MM.1S (cell line): ENCODE measurements at places on chromosomes 2 and 18.

- DNase-seq = no peak
Observed at GRCh38 chr18:44246001-44246400, 434.7 kb upstream of the SETBP1 start.

DNA sequence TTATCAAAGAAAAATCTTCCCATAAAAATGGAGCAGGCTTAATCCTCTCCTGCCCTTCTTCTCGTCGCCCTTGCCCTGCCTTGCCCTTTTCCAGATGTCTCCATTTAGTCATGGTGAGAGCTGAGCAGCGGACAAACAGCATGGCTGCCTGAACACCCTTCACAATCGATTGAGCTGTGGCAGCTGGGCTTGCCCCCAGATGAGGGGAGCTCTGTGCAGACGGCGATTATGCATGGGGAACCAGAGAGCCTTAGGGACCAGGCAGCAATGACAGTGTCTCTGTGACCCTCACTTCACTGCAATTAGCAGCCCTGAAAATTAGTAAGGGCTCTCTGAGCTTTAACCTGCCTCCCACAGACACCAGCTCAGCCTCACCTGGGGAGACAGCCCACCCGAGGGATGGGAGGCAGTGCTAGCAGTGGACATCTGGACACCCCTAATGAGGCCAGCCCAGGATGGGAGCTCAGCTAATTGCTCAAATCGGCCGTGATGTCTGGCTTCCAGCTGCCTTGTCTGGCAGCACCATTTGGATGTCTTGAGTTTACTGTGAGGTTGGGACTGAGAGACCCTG, 365.7 kb downstream of the TNS1 start:
- no peak for DNase-seq

DNA sequence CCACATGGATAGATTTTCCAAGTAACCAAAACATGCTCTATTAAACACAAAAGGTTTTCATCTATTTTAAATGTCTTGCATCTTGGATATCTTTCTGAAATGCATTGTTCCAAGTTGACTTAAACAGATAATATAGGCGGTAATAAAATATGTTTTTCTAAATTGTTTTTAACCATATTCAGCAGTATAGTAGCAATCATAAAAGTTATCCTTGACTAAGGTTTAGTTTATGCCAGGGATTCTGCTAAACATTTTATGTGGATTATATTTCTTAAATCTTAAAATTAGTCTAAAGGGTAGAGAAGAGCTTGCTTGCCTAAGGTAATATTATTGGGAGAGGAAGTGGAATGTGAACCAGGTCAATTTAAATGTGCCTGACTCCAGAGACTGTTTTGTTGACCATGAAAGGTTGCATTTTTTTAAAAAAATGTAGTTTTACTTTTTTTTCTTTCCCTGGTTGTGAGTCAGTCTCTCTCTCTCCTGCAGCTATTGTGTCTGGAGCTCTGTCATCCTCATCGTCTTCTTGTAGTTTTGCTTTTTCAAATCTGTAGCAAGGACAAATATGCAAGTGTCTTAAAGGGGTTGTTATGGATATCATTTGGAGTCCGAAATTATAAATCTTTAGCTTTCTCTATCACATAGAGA, 309.1 kb upstream of the COL3A1 start:
- DNase-seq = no peak

DNA sequence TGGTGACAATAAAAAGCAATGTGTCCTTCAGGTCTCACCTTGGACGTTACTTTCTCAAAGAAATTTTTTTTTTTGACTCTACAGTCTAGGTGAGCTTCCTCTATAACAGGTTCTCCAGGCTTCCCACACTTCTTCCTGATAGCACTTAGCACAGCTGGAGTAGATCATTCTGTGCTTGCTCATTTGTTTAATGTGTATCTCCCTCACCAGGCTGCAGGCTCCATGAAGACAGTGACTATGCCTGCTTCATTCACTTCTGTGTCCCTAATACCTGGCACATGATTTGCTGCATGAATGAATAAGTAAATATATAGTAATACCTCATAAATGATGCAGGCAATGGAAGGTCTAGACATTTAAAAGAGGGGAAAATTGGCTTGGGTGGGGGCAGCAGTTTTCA, 109.9 kb upstream of the CD302 start:
- DNase-seq = no peak

GRCh38 chr2:39772086-39772811, 6.8 kb downstream of the THUMPD2 start:
- DNase-seq = no peak

- DNase-seq = no peak
Observed at GRCh38 chr2:236704887-236705286, 135.3 kb downstream of the ACKR3 start.

DNA sequence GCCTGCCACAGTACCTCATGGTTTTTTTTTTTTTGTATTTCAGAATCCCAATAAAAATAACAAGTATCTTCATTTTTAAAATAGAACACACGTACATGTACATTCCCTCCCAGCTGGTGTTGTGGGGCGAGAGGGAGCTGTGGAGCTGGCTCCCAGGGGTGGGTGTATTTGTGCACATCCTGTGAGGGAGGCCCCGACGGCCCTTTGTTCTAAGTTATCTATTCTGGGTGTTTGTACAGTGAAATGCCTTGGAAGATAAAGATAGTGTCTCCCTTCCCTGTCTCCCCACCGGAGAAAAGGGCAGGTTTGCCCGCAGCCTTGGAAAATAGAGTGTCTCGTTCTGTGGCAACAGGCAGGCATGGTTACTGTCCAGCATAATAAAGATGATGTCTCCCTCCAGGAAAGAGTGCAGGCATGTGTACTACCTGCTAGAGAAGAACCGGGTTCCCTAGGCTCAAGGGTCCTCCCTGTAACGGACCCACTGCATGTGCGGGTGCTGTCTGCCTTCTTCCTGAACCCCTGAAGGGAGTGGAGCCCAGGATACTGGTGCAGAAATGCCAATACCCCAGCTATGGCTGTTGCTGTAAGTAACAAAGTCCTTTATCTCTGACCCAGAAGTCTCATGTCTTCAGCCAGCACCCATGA, 12.1 kb upstream of the ALLC start:
- no peak for DNase-seq

DNA sequence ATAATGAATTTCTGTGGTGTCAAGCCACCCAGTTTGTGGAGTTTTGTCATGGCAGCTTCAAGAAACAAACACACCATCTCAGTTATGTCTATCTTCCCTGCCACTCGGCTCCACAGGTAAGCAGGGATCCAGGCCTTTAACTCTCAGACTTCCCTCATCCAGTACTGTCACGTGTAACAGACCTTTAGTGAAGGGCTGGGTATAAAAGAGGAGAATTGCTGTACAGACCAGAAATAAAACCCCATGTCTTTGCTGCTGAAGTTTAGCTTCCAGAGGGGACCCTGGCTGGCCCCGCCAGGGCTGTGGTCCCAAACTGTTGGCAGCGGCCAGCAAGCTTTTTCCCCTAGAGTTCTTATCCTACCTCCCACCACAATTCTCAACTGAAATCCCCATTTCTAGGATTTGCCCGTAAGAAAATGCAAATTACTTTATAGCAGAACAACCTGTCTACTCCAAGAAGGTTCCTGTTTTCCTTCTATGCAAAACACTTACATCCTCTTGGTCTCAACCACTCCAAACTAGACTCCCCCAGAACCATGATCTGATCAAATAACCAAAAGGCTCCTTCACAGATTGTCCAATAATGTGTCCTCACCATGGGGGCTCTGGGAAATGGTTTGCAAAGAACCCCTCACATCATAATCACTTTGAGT, 438.0 kb upstream of the ID2 start:
- DNase-seq = no peak

GRCh38 chr2:107591561-107592279, 235.0 kb upstream of the RGPD4 start:
- no peak for DNase-seq

- DNase-seq = no peak
Observed at GRCh38 chr2:24844023-24844685, 50.9 kb downstream of the CENPO start.

GRCh38 chr2:242017086-242017485, 147.6 kb downstream of the RTP5 start:
- no peak for DNase-seq

GRCh38 chr2:162370931-162371330, 27.0 kb downstream of the GCA start:
- DNase-seq = no peak

- DNase-seq = no peak
Observed at GRCh38 chr2:74763962-74764428, 69.9 kb upstream of the HK2 start.

- no peak for DNase-seq
Observed at GRCh38 chr2:101946372-101947039, 45.3 kb upstream of the IL1R2 start.

DNA sequence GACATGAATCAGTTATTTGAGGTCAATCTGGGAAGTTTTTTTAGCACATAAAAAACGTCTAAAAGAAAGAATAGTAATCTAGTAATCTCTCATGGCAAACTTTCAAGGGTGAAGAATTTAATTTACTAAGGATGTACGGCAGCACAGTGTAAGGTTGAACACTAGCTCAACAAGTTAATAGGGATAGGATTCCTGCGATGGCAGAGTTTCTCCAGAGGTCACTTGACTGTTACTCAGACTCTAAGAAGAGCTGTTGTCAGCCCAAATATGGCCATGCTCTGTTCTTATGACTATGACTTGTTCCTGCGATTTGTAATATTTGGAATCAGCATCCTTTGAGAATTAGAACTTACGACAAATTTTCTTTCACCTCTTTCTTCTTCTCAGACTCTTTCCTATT, 553.3 kb upstream of the TNP1 start:
- DNase-seq = no peak

- DNase-seq = no peak
Observed at GRCh38 chr2:196167666-196168065, 3.7 kb downstream of the STK17B start.

- DNase-seq = no peak
Observed at GRCh38 chr2:10246831-10247230, 55.9 kb upstream of the HPCAL1 start.

DNA sequence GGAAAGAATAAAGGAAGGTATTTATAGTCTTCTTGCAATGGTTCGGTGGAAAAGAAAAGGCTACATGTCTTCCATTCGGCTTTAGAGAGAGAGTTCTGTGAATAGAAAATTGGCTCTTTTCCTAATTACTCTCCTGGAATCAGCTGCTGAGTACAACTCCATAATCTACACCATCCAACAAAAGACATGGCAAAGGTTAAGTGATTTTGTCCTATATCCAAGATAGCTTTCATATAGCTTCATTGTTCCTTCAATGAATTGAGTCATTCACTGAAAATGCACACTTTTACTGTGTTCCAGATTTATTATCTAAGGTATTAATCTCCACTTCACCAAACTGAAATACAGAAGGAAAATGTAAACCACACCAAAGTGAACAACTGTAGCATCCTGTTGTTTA, 514.5 kb downstream of the LRRTM4 start:
- DNase-seq = no peak

DNA sequence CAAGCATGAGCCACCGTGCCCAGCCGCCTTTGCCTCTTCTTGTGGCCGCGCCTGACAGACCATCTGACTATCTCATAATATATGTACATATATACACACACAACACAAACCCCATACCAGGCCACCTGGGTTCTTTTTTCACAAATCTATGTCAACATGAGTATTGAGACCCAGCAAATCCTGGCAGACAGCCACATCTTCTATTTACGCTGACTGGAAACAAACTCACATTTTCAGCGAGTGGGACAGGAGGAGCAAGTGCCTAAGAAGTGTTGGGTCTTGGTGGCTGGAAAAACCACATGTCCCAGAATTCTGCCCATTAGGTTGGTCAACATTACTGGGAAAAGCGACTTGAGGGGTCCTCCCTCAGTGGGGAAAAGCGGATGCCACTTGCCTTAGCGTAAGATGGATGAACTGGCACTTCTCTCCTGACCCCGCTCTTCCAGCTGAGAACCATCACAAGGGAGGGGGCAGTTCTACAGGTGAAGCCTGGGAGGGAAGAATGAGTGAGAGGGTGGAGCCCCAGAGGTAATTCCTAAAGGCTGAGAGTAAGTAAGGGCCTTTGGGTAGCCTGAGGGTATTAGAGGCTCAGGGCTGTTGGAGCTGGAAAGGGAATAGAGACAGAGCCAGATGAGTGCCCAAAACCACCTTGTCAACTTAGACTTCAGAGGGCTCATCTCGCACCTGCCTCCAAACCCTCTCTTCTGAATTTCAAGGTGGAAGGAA, 1.9 kb downstream of the SCYGR3 start:
- DNase-seq = no peak

DNA sequence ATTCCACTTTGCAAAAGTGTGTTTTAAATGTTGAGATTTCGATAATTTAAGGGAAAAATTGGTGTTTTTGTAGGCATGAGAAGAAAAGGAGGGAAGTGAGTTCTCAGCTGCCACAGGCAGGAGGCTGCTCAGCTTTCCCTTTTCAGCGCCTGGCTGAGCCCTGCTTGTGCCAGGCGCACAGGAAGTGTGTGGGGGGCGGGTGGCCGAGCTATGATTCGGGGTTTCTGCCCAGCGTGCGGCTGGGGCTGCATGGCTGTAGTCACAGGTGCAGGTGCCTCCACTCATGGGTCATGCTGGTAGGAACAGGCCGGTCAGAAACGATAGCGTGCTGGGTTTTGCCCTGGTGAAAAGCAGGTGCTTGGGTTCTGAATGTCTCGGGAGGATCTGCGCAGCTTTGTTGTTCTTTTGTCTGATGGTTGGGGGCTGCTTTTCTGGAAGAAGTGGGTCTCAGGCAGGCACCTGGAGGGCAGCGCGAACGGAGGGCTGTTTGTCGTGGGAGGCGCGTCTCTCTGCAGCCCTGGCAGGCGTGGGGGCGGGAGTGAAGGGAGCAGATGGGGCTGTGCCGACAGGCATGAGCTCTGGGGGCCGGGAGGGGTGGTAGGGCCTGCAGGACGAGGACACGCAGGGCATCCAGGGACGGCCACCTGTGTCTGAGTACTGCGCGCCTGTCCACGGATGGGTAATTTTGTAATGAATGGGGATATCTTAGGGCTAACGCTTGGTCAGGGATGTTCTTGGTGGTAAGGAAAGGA, 2.1 kb downstream of the KCNG2 start:
- no peak for DNase-seq
